ENCODE measurements at places on chromosomes 11 and 22.

- no peak for DNase-seq
These were observed 41.6 kb downstream of the BUD13 start for GRCh38 chr11:116731097-116731761.

DNA sequence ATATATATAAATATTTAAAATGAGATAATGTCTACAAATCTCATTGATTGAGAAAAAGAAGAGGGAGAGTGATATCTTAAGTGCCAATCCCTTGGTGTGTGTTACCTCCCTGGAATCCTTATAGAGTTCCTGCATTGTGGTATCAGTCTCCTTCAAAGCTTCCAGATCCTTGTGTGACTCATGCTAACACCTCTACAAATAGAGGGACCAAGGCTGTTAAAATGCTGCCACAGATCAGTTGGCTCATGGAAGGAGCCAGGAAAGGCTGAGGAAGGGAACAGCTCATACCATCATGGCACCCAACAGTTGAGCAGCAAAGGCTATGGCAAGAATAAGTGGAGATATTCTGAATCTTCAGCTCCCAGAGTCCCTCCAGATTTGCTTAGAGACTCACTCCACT, 163.6 kb upstream of the ISX start:
- DNase-seq = no peak

- no peak for DNase-seq
These were observed 116.2 kb downstream of the KCNQ1OT1 start for GRCh38 chr11:2583605-2583958.

- DNase-seq = no peak
These were observed 45.6 kb downstream of the TRMU start for GRCh38 chr22:46381142-46381541.

All from uterus (tissue), 4 donors.